Mesenchymal stem cell (in vitro differentiated cells and primary cell): ENCODE measurements at places on chromosomes 2 and 18.
A peak's percentile ranks its signal among the peaks of the same experiment; 100 is the strongest.

DNA sequence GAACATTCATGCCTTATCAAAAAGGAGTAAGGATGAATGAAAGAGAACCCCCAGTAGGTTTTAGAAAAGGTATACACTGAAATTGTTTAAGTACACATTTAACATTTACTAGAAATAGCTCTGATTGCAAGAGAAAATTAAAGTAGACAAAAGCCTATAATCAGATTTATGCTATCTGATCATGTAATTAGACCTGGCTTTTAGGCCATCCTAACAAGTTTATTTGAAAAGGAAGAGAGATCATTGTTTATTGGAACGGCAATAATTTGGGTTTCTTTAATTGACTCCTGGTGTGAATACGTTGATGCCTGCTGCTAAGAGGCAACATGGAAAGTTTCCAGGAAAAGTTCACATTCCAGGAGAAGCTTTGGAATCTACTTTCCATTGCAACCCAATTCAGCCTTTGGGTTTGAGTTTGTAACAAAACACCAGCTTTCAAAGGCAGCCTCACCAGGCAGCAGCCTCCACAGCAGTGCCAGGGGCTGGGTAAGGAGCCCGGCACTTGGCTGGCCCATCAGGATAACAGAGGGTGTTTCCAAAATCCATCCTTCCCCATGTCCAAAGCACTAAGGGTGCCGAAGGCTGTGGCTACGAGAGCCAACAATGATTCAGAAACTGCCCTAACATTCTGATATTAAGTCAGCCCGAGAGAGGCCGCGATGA, 18.0 kb downstream of the FZD7 start:
- no peak for DNase-seq

GRCh38 chr2:212997526-212998020, 153.8 kb downstream of the IKZF2 start:
- DNase-seq, result no peak

DNA sequence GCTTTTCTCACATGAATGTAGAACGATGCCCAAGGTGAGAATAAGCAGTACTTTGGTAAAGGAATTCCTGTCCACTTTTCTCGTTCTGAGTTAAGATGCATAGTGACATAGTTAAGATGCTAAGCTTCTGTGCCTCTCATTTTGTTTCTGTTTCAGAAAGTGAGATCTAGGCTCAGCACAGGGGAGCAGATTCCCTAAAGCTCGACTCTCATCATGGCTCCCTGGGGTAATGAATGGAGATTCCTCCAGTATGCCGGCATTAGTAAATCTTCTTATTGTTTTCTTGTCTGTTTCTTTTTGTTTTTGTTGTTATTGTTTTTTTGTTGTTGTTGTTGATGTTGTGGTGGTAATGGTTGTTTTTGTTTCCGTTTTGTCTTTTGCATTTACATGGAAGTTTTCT, 225.4 kb downstream of the LRRTM4 start:
- DNase-seq, result no peak

DNA sequence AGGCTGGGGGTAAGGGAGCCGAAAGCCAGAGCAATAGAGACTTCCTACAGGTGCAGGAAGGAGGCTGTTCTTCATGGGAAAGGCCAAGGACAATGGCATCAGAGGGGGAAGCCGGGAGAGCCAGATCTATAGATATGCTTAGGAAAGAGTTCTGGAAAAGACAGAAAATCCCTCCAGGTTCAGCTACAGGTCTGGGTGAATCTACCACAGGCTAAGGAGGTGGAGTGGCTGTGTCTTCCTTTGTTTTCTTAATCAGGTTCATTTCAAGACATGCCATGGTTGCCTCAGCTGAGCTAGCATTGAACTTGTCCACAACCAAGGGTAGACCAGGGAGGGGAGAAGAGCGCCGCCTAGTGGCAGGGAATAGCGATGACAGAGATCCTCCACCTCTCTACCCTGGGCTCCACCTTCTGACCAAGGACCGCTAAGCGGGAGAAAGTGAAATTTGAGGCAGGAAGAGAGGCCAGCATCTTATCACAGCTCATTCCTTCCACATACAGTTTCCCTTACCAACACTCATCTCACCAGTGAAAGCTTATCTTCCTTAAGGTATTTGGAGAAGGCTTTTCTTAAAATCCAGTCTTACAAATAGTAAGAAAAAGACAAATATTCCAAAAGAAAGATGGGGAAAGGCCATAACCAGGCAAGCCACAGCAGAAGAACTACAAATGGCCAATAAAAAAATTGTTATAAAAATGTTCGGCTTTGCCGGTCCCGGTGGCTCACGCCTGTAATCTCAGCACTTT, 74.2 kb downstream of the VIT start:
- peak; percentile 12 for DNase-seq

- DNase-seq, result peak; percentile 67
These were observed 221.2 kb downstream of the PIEZO2 start for GRCh38 chr18:10928011-10928771.

GRCh38 chr2:239455436-239456203, 54.8 kb upstream of the HDAC4 start:
- no peak for DNase-seq

DNA sequence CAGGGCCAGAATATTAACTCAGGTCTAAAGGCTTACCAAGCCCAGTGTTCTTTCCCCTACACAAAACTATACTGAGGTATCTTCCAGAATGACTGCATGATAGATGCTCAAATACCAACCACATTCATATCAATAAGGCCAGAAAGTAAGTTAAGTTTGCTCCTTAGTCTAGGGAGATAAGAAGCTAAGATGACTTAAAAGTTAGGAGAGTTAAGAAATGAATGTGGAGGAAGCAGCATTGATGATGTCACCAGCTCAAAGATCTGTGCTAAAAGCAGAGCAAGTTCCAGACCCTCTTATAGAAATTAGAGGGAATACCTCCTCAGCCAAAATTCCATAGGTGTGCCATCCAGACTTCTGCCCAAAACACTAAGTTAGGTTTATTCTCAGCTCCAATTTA, 6.1 kb downstream of the PPP4R1 start:
- peak; percentile 36 for DNase-seq

- no peak for DNase-seq
These were observed 113.1 kb upstream of the RAB12 start for GRCh38 chr18:8496186-8496585.

GRCh38 chr2:240644171-240644651, 18.9 kb downstream of the GPR35 start:
- no peak for DNase-seq

- DNase-seq, result no peak
These were observed 44.0 kb upstream of the ARHGAP15 start for GRCh38 chr2:143085125-143085784.

- no peak for DNase-seq
These were observed 259.9 kb downstream of the NDUFA10 start for GRCh38 chr2:239765076-239765845.

DNA sequence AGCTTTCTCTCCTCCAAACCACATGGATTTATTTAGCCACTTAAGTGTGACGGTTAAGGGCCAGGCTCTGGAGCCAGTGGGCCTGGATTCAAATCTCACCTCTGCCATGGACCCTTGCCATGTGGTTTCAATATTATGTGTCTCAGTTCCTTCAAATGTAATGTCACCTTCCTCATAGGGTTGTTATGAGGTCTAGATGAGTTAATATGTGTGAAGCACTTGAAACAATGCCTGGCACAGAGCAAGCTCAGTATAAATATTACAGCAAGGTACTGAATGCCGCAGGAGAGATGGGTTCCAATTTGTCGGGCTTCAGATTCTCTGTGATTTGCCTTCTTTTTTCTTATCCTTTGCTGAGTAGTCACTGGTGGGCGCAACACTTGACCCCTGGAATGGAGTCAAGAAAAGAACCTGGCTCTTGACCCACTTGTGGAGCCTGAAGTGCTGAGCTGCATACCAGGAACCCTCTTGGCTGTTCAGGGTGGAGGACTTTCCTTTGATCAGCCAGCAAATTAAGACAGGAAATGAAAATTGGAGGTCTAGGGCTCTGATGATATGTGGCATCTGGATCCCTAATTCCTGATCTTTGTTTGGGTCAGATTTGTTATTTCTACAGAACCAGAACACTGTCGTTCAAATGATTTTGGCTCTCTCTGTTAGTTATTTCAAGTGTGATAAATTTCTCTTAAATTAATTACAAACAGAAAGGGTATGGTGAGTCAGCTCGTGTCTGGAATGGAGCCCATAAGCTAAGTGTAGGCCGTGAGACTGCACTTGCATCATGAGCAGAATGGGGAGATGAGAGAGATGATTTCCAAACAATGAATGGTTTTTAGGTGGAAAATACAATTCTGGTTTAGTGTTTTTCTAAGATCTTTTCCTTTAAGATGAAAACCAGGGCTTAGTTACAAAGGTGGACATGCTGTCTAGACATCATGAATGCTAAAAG, 293.0 kb downstream of the KCNS3 start:
- peak; percentile 66 for DNase-seq

GRCh38 chr18:31828613-31829012, 67.9 kb upstream of the SLC25A52 start:
- DNase-seq, result no peak

- DNase-seq, result no peak
These were observed 130.4 kb downstream of the IRS1 start for GRCh38 chr2:226669249-226669648.

DNA sequence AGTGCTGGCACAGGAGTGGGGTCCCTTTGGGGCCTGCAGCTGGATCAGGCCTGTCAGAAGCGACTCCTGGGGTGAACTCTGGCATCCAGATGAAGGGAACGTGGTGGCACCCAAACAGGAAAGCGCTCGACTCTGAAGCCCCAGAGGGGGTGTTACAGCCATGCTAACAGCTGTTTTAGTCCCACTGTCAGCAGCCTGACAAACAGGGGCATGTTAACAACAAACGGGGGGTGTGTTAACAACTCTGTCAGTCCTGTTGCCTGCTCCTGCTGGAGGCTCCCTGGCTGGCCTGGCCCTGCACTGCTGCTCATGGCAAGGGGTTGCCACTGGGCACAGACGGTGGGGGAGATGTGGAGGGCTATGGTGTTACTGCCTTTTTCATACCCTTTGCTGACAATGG, 2.6 kb upstream of the RNU2-63P start:
- DNase-seq, result no peak

DNA sequence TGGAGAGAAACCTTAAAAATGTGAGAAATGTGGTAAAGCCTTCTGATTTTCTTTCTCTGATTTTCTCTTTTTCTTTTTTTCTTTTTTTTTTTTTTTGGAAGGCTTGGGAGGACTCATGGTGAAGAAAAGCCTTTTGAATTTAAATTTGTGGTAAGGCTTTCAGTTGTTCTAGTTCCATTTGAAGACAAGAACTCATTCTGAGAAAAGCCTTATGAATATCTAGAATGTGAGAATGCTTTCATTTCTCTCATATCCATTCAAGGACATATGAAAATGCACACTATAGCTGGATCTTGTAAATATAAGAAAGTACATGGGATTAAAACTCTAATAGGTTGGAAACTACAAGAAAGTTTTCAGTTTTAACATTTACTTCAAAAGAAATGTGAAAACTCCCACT, 1045.2 kb upstream of the NRXN1 start:
- no peak for DNase-seq

- no peak for DNase-seq
These were observed 91.5 kb downstream of the ACTR2 start for GRCh38 chr2:65319072-65319673.

GRCh38 chr2:201180010-201180409, 2.9 kb upstream of the CASP10 start:
- no peak for DNase-seq

DNA sequence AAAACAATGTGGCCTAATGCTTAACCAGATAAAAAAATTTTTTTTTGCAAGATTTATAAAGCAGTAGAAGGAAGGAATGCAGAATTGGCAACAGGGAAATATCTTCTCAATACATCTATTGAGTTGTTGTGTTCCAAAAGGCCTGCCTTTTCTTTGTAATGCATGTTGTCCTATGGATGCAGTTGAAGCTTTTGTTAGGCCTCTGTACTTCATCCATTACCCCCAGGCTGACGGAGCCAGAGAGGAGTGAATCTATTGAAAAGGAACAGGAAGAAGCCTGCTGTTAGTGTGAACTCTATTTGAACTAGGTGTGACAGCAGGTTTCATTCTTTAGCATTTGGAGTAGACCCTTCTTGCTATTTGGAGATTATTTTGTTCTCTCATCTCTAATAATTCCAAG, 56.5 kb downstream of the MTX2 start:
- no peak for DNase-seq

DNA sequence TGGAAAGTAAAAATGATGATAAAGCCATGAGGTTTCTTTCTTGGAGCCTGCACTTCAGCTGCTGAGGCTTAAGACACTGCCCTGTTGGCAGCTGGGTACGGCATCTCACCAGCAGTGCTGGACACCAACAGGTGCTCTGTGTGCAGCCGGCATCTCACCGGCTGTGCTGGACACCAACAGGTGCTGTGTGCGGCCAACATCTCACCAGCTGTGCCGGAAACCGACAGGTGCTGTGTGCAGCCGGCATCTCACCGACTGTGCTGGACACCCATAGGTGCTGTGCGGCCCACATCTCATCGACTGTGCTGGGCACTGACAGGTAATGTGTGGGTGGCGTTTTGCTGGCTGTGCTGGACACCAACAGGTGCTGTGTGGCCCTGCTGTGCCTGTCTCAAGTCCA, 190.8 kb downstream of the TMEM18 start:
- no peak for DNase-seq

DNA sequence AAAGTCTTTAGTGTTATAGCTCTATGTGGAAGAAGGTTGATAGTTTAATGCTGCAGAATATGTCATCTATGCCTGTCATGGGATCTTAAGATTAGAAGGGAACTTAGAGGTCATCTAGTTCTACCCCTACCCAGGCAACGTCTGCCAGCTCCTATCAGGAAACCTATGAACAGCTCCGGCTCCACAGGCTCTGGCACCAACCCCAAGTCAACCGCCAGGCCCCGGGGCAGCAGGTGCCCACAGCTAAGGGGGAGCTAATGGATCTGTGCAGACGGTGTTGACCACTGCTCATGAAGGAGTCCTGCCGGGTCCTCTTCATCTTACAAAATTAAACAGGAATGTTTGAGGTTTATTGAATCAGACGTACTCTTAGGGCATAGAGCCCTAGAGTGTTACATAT, 440.8 kb upstream of the KLHL29 start:
- DNase-seq, result no peak

DNA sequence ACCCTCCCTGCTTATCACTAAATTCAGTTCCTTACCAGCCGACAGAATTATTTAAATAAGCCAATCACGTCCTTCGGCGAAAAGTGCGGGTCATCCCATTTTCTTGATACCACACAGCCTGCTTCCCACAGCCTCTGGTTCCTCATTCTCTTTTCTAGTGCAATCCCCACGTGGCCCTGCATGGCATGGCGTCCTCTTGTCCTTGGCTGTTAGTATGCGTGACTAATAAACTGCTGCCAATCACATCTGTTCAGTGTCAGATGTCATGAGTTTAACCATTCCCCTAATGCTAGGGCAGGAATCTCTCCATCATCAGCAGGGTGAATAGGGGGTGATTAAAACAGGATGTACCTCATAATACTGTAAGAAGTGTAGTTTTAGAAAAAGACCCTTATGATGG, 62.8 kb upstream of the TSPYL6 start:
- DNase-seq, result peak; percentile 12
